ENCODE measurements at places on chromosomes 13 and 19. TPM values are rescaled to one million over a fixed set of nuclear protein-coding genes. Genes with fewer than 3 reads are reported as not detected.
A peak's percentile ranks its signal among the peaks of the same experiment; 100 is the strongest.

The ZFP14 gene
- polyA plus RNA-seq: 8.7 TPM

The PLPP2 gene
- polyA plus RNA-seq: 1.6 TPM

The VSIG10L gene
- polyA plus RNA-seq: 2.2 TPM

The HPN gene
- 309 TPM for polyA plus RNA-seq

The CYP2A7 gene
- 0.04 TPM for polyA plus RNA-seq

The RFPL4AL1 gene
- polyA plus RNA-seq: not detected

The LGI4 gene
- 9.4 TPM for polyA plus RNA-seq

The VSTM2B gene
- 8.3 TPM for polyA plus RNA-seq

The CTU1 gene
- polyA plus RNA-seq: 4.1 TPM

The C19orf85 gene
- not detected for polyA plus RNA-seq

The CHMP2A gene
- 120 TPM for polyA plus RNA-seq

The IL4I1 gene
- polyA plus RNA-seq: 3.5 TPM

The B3GNT8 gene
- polyA plus RNA-seq: 29.7 TPM

The BORCS8 gene
- polyA plus RNA-seq: 17.5 TPM

The ZNF527 gene
- polyA plus RNA-seq: 6.9 TPM

The ATXN8OS gene
- 0.12 TPM for polyA plus RNA-seq

The SPACA4 gene
- 4.2 TPM for polyA plus RNA-seq

- peak; percentile 80 for DNase-seq
These were observed 14.5 kb upstream of the IGSF23 start for GRCh38 chr19:44598880-44599279.

- no peak for DNase-seq
These were observed 5.6 kb downstream of the MAN2B1 start for GRCh38 chr19:12660980-12661379.

- DNase-seq: no peak
These were observed 13.7 kb upstream of the FARP1 start for GRCh38 chr13:98129059-98129746.

DNA sequence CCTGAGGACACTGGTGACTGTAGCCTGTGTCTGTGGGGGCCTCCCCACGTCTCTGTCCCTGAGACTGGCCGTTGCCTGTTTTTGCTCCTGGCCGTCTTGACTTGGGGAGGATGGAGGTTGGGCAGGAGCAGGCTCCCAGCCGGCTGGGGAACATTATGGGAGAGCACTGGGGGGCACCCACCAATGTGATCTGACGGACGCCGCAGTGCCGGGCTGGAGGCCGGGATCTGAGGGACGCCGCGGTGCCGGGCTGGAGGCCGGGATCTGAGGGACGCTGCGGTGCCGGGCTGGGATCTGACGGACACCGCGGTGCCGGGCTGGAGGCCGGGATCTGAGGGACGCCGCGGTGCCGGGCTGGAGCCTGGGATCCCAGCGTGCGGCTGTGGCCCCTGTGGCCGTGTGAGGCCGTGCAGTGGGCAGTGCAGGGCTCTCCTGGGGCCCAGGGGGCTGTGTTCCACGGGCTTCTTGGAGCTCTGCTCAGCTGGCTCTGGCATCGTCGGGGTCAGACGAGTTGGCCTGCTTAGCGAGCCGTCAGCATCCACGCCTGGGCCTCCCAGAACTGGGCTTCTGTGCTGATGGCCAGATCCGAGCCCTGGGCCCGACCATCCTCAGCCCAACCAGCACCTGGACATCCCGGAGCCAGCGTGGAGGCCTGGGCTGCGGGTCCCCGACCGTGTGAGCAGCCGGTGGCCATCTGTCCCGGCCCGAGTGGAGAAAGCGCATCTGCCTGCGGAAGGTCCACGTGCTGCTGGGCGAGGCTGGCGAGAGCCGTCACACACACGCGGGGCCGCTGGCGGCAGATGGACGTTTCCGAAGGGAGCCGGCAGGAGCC, 45.8 kb downstream of the GAS6 start:
- DNase-seq: no peak

DNA sequence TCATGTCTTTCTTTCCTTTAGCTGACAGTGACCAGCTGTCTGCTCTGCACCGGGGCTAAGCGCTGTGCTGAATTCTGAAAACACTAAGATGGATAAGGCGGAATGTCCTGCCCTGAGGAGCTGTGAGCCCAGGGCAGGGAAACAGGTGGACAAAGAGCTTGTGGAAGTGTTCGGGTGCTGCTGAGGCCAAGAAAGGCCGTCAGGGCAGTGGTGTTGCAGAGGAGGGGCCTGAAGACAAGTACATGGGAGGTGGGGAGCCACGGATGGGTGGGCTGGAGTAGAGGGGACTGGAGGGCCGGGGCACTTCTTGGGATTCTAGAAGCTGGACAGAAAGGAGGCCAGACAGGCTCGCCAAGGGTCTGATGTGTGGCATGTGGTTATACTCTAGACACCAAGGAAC, 66.2 kb upstream of the GPR183 start:
- no peak for DNase-seq

DNA sequence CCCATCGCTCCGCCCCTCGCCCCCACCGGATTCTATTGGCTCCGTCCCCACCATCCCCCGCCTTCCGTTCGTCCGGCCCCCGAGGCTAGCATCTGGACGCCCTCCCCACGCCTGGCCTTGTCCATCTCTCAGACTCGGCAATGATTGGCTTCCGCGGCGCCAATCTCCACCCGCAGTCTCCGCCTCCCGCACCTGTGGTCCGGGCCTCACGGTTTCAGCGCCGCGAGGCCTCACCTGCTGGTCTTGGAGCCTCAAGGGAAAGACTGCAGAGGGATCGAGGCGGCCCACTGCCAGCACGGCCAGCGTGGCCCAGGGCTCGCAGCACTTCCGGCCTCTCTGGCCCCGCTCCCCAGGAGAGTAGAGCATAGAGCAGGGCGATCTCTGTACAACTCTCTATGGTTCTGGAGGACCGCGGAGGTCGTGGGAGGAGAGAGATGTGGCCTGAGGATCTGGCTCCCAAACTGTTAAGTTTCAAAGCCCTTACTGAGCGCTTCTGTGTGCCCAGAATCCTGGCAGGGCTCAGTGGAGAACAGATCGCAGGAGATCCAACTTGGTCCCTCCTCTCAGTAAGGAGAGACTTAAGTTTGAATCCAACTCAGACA, at the start of gene ERCC1:
TSS of gene ERCC1 (minus strand) at position 329 of the 602 bp plus-strand sequence. CDS start 543 bp downstream, outside the sequence.
- DNase-seq: peak; percentile 98

- DNase-seq: no peak
These were observed 2801.9 kb downstream of the PCDH9 start for GRCh38 chr13:64428196-64428595.

DNA sequence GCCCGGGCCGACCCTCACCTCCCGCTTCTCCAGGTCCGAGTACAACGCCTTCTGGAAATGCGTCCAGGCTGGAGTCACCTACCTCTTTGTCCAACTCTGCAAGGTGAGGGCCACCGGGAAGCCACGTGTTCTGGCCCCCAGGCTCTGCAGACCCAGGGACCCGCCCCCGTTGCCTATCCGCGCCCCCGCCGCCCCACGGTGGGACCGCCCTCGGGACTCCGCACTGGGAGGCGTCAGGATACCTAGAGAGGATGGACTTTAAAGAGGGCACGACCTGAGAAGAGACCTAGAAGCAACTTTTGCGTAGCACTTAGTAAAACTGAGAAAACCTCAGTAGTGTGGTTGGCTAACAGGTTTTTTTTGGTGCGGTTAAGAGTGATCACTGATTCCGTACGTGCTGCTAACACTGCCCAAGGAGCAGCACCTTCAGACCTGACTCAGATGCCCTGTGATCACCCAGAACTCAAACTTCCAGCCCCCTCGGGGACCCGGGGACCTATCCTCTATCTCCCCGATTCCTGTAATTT, 492 bp downstream of the TMEM147 start:
- DNase-seq: no peak

GRCh38 chr13:86856991-86857390, 814.2 kb upstream of the SLITRK5 start:
- DNase-seq: no peak

DNA sequence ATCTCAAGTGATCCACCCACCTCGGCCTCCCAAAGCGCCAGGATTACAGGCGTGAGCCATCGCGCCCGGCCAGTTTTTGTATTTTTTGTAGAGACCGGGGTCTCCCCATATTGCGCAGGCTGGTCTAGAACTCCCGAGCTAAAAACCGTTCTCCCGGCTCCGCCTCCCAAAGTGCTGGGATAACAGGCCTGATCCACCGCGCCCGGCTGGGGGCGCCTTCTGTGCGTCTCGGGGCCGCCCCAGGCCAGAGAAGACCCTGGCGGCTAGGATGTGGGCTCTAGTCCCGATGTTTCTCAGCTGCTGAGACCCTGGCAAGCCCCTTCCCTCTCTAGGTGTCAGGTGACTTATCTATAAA, 3.6 kb downstream of the ARHGAP45 start:
- DNase-seq: no peak

GRCh38 chr13:111318386-111318785, 2.1 kb upstream of the TEX29 start:
- DNase-seq: no peak

GRCh38 chr13:113630296-113630695, 27.7 kb downstream of the ATP4B start:
- no peak for DNase-seq

GRCh38 chr19:40365613-40366401, 17.3 kb downstream of the PLD3 start:
- peak; percentile 84 for DNase-seq

- peak; percentile 32 for DNase-seq
These were observed 10.2 kb upstream of the JSRP1 start for GRCh38 chr19:2266183-2266993.

- DNase-seq: no peak
These were observed 139.6 kb downstream of the CACNA1A start for GRCh38 chr19:13366529-13367143.

GRCh38 chr13:113545931-113546516, 38.5 kb upstream of the TFDP1 start:
- DNase-seq: no peak

GRCh38 chr13:47955836-47956235, 45.2 kb downstream of the SUCLA2 start:
- no peak for DNase-seq

DNA sequence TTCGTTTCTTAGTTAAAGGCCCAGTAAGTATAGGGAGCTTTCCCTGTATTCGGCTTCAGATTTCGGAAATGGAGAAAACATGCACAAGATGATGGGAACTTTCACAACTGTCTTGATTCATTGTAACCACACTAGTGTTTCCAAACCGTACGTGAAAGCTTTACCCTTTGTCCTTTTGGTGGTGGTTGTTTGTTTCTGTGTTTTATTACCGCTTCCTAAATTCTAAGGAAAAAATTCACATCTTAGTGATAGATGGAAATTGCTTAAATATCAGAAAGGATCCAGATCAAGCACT, 504 bp upstream of the VWA8 start:
- DNase-seq: no peak

DNA sequence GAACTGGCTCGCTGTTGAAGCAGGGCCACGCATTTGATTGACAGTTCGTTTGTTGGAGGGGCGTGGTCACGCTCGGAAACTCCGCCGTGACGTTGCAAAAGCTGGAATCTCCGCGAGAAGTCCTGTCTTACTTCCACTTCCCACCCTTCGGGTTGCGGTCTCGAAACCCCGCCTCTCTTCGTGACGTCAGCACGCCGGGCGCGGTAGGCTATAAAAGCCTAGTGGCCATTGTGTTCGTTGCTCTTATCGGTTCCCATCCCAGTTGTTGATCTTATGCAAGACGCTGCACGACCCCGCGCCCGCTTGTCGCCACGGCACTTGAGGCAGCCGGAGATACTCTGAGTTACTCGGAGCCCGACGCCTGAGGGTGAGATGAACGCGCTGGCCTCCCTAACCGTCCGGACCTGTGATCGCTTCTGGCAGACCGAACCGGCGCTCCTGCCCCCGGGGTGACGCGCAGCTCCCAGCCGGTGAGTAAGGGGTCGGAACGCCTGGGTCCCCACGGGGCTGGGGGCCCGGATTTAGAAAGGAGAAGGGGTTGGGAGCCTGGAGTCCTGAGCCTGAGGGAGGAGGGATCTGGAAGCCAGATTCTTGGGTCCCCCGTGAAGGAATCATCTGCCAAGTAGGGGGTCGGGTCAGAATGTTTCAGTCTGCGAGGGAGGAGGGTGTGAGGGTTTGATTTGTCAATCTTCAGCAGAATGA, at the start of gene PPP1R15A:
TSS of gene PPP1R15A (plus strand) at position 240 of the 702 bp plus-strand sequence. CDS start 813 bp downstream, outside the sequence.
- DNase-seq: peak; percentile 99

DNA sequence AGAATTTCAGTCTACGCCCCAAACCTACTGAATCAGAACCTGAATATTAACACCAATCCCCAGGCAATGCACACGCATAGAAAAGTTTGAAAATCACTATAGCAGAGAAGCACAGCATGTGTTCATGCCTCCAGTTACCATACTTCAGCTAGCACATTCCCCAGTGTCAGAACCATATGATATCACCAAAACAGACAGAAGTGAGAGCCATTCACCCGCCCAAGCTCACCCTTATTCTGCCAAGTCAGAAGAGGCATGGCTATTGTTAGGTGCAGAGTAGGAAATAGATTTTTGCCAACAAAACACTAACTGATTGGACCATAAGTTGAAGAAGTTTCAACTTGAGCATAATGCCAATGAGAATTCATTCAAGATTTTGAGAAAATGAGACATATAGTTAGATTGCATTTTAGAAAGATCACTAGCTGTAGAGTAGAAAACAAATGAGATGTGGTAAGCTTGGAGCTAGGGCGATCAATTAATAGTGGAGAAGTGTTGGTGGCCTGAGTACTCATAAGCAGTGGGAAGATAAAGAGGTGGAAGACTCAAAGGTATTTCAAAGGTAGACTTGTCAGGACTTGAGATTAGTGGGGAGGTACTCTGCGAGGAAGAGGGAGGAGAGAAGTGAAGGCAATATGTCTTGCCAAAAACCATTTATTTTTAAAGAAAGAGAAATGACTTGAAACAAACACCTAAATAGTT, 492.4 kb downstream of the SUCLA2 start:
- no peak for DNase-seq

DNA sequence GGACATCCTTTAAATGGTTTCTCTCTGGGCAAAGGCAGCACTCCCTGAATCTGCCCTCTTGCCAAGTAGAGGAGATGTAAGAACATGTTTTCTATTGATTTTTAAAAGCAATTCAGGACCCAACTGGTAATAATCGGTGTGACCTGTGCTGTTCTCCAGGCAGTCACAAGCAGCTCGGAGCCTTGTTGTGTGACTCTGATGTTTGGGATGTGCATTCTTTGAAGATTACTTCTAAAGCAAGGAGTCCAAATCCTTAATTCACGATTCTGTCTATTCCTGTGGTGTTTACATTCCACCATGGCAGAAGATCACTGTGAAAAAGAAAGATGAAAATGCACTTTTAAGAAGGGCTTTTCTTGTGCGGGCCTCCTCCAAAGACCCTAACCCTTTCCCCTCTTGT, 122.3 kb upstream of the ZNF536 start:
- no peak for DNase-seq

DNA sequence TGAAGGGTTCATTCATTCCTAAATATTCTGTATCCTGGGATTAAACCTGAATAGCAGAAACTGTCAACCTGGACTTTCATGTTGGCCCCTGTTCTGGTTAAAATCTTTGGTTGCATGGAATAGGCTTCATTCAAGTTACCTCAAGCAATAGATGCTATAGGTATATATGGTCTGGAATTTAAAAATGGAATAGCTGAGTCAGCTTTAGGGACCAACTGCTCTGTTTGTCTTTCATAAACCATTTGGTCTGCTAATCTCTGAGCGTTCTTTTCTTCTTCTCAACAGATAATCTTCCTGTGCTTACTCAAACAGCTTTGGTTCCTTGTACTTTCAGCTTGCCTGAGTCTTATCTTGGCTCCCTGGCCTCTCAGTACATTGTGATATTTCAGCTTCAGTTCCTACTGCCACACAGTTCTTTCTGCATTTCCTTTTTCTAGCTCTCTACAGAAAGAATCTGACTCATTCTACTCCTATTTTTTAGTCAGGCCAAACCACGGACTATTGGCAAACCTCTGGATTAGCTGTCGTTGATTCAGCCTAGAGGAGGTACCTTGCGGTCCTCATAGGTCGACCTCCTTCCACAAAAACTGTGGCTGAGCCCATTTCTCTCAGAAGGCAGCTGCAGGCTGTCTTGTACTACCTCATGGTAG, 35.9 kb upstream of the MAB21L1 start:
- DNase-seq: no peak

- peak; percentile 20 for DNase-seq
These were observed 630.0 kb upstream of the MIR17HG start for GRCh38 chr13:90717451-90717936.
